ENCODE measurements at places on chromosomes 3 and 15.

- DNase-seq: peak; percentile 60
Measured at GRCh38 chr3:154795582-154795981, 284.5 kb upstream of the MME start.

GRCh38 chr15:78177447-78177873 is 28.3 kb downstream of the IDH3A start:
- peak; percentile 23 for DNase-seq

DNA sequence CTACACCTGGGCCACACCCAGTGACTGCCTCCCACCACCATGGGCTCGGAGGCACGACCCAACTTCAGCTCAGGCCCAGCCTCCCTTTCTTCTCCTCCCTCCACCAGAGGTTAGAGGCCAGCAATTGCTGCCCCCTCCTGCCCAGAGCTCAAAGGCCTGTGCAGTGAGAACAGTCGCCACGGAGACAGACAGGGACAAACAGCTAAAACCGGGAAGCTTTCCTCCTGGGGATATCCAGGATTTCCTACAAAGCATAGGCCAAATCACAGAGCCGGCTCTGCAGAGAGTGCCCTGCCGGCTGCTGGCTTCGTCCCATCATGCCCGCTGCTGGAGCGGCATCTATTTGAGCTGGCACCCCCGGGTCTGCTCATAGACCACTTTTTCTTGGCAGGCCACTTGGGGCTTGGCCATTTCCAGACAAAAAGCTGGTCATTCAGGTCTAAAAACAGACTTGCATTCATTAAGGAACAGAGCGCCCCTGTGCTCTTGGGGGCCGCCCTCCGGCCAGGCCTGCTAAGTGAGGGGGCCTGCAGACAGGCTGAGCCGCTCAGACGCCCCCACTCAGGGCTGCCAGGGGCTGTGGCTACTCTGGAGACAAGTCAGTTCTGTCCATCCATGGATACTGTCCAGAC is 17.5 kb downstream of the GRAMD2A start:
- DNase-seq: no peak

DNA sequence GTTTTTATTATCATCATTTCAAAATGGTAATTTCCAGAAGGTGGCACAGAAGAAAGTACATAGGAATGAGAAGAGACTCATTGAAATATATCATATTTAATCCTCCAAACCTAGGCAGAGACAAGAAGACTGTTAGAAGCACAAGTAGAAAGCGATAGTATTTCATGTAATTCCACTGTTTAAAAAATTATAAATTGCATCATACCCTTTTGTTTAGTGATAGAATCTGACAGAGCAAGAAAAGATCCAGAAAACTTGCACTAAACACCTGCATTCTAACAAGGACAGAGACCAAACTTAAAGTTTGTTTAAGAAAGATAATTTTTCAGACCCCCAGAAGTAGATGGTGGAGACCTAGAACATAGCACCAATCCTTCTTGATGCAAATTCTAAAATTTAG is 56.9 kb upstream of the CD96 start:
- DNase-seq: no peak

- no peak for DNase-seq
Measured at GRCh38 chr3:183637106-183637486, 1.7 kb downstream of the KLHL24 start.

DNA sequence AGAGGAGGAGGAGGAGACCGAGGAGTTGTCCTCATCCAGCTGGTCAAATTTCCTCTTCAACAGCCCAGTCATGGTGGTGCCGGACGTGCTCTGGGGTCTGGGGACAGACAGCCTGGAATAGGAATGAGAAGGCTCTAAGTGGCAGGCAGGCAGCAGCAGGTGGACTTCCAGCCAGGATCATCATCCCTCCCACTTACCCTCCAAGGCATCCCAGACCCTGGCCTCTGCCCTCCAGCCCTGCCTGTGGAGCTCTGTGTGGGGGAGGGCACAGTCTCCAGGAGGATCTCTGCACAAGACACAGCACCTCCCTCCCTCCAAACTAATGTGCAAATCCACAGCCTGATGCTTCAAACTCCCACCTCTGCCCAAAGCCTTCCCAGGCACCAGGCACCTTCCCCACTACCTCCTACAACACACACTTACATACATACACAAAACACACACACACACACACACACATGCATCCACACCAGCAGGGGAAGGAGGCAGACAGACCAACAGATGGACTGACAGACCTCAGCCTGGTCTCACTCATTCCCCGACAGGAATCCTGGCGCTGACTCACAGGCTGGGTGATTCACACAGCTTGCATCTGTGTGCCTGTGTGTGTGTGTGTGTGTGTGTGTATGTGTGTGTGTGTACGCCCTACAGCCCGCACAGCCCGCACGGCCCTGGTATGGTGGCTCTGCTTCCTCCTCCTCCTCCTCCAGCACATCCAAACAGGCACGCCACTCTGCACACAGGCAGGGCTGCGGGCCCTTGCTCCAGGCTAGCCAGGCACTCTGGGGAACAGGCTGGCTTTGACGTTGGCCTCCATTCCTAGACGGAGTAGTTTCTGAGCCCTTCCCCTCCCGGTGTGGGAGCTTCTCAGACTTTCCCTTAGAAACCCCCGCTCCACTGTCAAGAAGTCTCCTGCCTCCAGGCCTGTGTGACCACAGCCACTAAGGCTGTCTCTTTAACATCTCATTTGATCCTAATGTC is 6.5 kb downstream of the CSRNP1 start:
- peak; percentile 90 for DNase-seq

GRCh38 chr3:141227752-141228151 is 3.9 kb upstream of the PXYLP1 start:
- DNase-seq: no peak

- no peak for DNase-seq
Measured at GRCh38 chr3:82815417-82816058, 1054.1 kb upstream of the GBE1 start.

DNA sequence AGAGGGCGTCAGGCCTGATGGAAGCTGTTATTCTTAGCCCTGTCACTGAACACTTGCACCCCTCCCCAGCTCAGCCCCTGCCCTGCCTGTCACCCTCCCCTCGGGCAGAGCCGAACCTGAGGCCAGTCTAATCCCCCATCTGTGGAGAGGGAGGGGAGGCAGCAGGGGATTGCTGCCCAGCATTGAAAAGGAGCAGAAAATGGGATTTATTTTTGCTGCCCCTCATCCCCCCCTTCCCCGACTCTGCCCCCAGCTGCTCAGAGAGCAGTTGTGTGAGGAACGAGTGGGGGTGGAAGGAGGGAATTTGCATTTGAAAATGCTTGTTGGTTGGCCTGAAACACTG is 71.6 kb downstream of the EPHB3 start:
- no peak for DNase-seq

GRCh38 chr15:81170511-81170910 is 26.2 kb upstream of the IL16 start:
- DNase-seq: no peak

GRCh38 chr15:58931987-58932588 is 1.4 kb downstream of the SLTM start:
- no peak for DNase-seq

- DNase-seq: no peak
Measured at GRCh38 chr3:56800832-56801661, 702 bp downstream of the ARHGEF3 start.

DNA sequence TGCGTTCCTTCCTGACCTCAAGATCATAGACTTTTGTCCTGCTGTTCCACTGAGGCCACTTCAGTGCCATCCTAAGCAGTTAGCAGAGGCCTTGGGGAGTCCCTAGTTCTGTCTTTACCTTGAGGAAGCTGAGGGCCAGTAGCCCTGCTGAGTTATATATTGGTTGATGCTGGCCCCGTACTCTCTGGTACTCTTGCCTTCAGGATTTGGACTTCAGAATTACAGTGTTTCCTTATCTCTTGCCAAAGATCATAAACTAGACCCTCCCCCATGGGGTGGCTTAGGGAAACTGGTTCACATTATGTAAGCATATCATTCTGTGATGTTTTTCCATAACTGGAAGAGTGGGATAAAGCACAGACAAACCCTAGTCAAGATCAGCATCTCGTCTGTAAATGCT is 33.2 kb downstream of the KBTBD12 start:
- no peak for DNase-seq

All from amniotic stem cell (primary cell).